BJ (cell line): ENCODE measurements at places on chromosomes 2 and 18.

DNA sequence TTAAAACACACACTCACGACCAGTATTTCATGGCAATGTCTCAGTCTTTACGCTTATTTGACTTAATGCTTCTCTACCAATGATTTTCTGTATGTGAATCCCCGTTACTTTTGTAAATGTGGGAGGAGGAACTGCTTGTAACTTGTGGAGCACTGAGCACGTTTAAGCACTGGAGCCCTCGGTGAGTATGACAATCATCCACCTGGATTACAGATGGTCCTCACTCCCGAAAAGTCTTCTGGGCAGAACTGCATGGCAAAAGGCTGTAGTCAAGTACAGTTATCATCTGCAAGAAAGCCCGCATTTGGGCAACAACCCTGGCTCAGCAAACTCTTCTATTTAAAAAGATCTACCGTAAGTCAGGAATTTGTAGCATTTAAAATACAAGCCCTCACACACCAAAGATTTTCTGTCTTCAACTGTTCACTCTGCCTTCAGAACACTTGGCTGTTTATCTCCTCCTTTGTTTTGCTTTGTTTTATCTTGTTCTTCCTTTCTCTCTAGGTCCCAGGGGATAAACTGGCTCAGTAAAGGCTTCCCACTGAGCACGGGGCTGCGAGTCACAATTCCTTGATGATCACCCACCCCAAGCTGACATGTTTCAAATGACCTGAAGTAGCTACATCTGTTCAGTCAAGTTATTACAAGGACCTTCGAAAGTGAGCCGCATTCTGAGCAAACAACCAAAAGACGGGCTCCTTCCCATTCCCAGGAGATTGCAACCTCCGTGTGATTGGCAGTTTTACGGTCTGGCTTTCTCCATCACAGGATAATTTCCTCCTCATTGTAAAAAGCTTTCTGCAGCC is 102.2 kb downstream of the DLGAP1 start:
- DNase-seq, result no peak

DNA sequence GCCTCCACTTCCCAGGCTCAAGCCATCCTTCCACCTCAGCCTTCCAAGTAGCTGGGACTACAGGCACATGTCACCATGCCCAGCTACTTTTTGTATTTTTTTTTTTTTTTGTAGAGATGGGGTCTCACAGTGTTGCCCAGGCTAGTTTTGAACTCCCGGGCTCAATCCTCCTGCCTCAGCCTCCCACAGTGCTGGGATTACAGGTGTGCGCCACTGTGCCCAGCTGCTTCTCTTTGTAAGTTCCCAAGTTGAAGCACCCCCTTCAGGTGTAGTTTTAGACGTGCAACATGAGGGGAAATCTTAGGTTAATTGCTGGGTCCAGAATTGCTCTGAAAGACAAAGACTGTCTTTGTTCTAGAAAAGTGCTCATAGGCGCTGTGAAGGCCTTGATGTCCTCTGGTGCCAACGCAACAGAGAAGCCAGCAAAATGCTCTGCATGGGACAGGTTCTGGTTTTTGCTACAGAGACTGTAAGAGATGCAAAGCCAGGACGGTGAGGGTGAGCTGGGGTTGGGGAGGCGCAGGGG is 46.6 kb downstream of the RRM2 start:
- no peak for DNase-seq

- no peak for DNase-seq
Measured at GRCh38 chr2:231820786-231821303, 34.6 kb downstream of the COPS7B start.

- no peak for DNase-seq
Measured at GRCh38 chr2:54574860-54575247, 118.7 kb downstream of the SPTBN1 start.

DNA sequence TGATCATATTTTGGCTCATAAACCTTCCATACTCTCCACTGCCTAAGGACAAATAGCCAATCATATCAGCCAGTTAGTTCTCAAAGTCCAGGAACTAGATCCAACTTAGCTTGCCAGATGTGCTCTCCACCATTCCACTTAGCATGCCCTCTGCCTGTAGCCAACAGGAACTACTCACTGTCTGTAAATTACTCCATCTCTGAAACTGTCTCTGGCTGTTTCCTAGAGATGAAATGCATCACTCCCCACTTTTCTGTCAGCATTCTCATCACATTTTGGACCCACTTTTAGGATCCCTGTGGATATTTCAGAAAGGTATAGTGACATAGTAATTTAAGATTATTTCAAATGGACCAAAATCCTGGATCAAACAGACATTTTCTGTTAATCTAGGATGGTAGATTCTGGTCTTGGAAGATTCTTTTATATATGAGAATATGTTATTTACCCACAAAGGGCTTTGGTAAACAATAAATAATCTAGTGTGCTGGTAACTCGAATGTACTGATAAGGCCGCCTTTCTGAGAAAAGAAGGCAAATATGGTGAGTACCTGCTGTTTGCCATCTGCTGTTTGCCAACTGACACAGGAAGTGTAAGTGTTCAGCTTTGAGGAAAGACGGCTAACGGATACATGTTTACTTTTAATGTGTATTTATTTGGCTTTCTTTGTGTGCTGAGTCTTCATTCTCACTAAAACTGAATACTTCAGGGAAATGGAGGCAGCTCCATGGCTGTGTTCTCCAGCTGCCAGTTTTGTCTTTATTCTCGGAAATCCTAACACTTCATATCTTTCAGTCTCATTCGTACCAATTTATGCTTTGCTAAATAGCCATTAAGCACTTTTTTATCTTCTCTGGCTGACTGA is 79.5 kb downstream of the EVA1A start:
- DNase-seq, result no peak

DNA sequence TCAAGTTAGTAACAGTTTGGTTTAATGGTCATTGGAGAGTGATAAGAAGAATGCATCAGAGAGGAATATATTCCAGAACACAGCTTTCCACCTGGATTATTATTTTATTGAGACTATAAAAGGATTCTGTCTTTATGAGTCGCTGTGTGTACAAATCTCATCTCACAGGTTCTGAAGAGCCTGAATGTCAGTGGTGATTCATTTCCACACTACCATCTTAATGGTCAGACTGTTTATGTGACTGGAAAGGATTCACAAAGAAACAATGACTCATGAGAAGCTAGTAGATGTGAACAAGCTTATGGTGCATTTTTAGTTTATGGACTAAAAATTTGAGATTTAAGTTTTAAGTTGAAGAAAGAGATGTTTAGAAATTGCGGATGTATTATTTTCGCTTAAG is 685.4 kb upstream of the NRXN1 start:
- no peak for DNase-seq

DNA sequence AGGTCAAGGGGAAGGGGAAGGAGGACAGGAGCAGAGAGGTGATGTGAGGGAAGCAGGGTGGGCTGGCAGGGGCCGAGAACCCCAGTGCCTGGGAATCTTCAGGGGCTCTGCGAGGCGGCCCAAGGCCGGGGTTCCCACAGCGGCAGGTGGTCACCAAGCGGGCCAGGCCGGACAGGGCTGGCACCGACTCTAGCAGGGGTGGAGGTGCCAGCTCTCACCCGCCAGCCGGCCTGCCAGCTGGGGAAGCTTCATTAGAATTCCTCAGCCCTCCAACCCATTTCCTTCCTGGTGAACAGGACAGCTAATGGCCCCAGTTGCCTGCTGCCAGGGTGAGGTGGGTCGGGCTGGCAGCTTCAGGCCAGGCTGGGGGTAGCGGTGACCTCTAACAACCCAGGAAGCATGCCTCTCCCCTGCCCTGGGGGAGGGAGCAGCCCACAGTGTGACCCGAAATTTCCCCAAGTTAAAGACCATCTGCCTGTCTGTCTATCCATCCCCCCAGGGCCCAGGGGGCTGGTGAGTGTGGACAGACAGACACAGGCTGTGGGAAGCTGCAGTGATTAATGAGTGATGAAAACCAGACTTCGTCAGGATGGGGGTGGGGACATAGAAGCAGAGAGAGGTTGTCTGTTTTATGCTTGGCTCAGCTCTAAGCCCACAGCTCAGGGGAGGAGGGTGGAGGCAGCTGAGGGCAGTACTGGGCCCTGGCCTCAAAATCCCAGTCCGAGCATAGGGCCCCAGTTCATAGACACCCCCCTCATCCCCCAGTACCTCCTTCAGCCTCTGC is 144.1 kb downstream of the ZFP36L2 start:
- peak; percentile 70 for DNase-seq

DNA sequence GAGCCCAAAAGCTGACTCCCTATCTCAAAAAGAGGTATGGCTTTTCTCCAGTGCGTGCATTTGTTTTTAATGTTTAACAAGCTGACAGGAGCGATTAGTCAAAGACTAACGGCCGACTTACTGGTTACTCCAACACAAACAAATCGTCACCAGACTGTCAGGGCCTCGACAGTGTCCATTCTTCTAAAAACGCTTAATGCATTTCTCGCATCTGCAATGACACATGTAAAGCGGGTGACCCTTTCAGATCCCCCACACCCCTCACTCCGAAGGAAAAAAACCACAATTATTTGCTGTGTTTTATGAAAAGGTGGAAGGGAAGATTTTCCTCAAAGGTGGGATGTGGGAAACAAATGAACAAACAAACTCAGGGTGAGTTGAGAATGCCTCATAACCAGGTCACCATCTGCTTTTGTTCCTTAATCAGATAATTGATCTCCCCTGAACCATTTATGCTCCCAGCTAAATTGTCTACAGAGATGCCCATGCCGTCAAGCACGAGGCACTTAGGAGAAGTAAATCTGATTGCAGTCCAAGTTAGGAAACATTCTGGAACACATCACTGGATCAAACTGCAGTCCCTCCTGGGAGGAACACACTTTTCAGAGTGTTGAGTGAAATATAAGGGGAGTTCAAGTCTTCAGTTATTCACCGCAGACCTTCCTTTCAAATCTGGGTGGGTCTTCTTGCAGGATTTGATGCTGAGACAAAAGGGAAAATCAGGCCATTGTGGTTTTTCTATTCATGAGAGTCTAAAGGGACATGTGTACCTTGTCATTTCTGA is 340.8 kb downstream of the CMPK2 start:
- no peak for DNase-seq

DNA sequence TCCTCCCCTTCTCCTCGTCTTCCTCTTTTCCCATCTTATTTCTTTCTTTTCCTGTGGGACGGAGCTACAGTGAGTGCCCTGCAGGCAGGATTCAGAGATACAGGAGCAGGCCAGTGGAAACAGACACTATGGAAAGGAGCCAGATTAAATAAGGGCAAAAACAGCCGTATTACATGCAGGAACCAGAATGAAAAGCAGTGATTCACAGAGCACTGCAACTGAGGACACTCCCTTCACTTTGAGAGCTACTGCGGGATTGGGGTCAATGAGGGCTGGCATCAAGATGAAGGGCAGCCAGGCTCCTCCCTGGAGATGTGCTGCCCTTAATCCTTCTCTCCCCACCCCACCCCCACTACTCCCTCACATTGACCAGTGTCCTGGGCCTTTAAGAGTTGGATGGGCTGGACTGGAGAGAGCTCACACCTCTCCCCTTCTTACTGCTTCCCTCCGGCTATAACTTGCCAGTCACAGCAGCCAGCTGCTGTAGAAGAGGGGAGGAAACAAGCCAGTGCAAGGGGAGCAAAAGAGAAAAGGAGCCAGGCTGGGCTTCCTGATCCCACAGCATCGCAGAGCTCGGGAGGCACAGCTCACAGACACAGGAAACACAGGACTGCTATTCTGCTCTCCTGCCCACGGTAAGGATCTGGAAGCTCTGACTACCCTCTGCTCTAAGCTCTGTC is at the start of gene PLCD4:
TSS of gene PLCD4 (plus strand) at position 464 of the 680 bp plus-strand sequence. CDS start 7,841 bp downstream, outside the sequence.
- peak; percentile 58 for DNase-seq

DNA sequence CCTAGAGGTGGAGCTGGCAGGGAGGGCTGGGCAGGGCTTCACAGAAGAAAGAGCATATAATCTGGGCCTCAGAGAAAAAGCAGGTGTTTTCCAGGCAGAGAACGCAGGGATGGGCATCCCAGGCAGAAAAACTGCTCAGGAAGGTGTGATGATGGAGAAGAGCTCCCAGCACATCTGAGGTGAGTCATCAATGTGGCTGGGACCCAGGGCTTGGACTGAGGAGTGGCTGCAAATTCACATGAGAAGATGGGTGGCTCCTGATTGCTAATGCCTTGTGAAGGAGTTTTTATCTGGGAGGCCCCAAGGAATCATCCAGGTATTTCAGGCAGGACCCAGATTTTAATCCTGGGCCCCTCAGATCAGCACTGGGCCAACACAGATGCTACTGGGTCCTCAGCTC is 10.2 kb downstream of the IL1F10 start:
- no peak for DNase-seq

- DNase-seq, result no peak
Measured at GRCh38 chr2:222973237-222973636, 78.8 kb upstream of the KCNE4 start.

- no peak for DNase-seq
Measured at GRCh38 chr2:217919781-217920351, 82.9 kb downstream of the TNS1 start.

DNA sequence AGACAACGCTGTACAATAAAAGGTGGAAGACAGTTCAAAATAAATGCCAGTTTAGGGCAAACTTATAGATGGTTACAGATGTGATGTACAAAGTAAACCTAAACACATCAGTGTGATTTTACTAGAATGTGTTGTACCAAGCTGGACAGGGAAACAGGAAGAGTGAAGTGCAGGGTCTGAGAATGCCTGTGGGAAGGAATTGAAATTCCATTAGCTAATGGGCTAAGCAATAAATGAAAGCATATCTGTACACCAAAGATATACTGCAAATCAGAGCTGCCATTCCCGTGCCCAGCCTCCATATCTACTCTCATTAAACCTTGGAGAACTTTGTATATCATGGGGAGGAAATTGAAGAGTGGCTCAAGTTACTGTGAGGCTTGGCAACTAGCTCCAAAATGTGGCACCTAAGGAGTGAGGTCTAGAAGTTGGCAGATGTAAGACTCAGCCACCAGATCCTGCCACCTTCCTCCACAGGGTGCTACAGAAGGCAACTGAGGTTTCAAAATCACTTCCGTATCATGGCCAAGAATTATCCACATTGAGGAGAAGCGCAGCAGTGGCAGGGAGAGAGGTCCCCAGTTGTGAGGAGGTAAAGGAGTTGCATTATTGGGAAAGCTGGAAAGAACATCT is 277.8 kb downstream of the TCF4 start:
- DNase-seq, result no peak
